GM23338 (cell line): ENCODE measurements at places on chromosomes 7 and 10. TPM values are rescaled to one million over a fixed set of nuclear protein-coding genes. Genes with fewer than 3 reads are reported as not detected.

DNA sequence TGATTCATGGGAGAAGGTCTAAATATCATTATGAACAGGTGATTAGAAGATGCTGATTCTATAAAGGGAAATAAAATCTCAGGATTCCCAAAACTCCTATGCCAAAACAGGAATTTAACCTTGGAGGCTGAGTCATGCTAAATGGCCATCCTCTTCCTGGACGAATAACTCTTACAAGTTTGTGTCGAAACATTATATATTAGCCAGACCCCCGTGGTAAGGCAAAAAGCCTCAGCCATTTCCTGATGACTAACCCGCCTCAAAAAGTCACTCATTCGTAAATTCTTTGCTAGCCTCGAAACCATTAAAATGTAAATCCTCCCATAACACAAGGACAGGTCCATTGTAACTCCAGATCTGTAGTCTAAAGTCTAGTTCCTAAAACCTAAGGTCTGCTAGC lies 32.0 kb downstream of the CUL2 start:
- no peaks in the 10 kb centered on the region for H3K27me3 ChIP-seq
- H3K4me1 ChIP-seq: peaks cover 15% of the 10 kb centered on the region
- DNase-seq: peak; percentile 20
- H3K4me3 ChIP-seq: 0 out of 2 replicates have a peak overlapping the region, but pooled peaks have one; percentile 2
- peak overlapping the region; percentile 64; the same call in 1 of the 2 replicates for H3K27ac ChIP-seq

DNA sequence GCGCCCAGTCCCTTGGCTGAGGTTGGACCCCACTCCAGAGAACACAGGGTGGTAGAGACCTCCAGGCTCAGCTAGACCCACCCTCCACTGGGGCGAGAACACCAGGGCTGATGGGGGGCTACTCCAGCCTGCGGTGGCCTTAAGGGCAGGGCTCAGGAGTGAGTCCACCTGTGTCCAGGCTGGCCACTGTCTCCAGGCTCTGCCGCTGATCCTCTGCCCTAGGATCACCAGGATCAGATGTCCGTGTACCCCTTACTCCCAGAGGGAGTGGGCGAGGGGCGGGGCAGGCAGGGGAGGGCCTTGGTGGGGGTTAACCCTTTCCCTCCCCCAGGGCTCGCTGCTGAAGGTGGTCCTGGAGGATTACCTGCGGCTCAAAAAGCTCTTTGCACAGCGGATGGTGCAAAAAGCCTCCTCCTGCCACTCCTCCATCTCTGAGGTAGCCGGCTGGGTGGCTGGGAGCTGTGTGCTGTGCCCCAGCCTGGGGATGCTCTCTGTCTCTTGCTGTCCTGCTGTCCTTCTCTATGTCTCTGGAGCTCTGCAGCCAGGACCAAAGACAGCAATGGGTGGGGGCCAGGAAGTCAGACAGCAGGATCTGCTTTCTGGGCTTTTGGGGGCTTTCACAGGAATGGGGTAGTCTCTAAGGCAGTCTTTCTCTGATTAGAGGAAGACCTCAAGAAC lies 38.0 kb downstream of the PSAP start:
- no peak overlapping the region for H3K4me3 ChIP-seq
- H3K36me3 ChIP-seq: peaks cover 9% of the 10 kb centered on the region
- no peaks in the 10 kb centered on the region for H3K4me1 ChIP-seq

- H3K4me1 ChIP-seq: no peaks in the 10 kb centered on the region
- H3K27ac ChIP-seq: no peak overlapping the region
- no peaks in the 10 kb centered on the region for H3K27me3 ChIP-seq
- H3K4me3 ChIP-seq: peak overlapping the region; percentile 31
- no peaks in the 10 kb centered on the region for H3K36me3 ChIP-seq
Measured at GRCh38 chr10:93916257-93917063, 22.7 kb downstream of the SLC35G1 start.

DNA sequence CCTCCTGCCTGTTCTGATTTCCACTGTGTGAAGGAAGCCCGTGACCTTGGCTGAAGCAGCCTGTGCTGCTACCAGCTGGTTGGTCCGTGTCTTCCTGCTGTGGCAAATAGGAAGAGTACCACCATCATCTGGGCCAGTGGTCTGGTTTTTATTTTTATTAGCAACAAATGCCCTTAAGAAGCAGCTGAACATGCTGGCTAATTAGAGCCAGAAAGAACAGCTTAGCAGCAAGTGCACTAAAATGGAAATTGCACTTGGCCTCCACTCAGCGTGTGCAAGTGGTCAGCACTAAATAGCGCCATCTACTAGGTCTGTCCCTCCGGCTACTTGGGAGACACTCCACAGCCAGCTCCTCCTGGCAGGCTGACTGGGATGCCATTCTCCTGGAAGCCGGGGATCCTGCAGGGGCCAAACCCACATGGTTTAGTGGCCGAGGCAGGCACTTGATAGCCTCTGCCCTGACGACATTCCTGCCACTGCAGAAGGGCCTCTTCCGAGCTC lies 690.3 kb upstream of the FOXK1 start:
- no peaks in the 10 kb centered on the region for H3K27me3 ChIP-seq
- no peak overlapping the region for H3K4me3 ChIP-seq
- no peaks in the 10 kb centered on the region; the same call in 1 of the 2 replicates for H3K4me1 ChIP-seq
- H3K27ac ChIP-seq: no peak overlapping the region
- no peaks in the 10 kb centered on the region for H3K36me3 ChIP-seq

- H3K4me3 ChIP-seq: no peak overlapping the region
- H3K27ac ChIP-seq: no peak overlapping the region
- H3K4me1 ChIP-seq: 0 out of 2 replicates have a peak, but pooled peaks cover 3% of the 10 kb centered on the region
- DNase-seq: no peak
- no peaks in the 10 kb centered on the region for H3K27me3 ChIP-seq
Measured at GRCh38 chr10:106557053-106557452, 607.5 kb downstream of the SORCS1 start.

DNA sequence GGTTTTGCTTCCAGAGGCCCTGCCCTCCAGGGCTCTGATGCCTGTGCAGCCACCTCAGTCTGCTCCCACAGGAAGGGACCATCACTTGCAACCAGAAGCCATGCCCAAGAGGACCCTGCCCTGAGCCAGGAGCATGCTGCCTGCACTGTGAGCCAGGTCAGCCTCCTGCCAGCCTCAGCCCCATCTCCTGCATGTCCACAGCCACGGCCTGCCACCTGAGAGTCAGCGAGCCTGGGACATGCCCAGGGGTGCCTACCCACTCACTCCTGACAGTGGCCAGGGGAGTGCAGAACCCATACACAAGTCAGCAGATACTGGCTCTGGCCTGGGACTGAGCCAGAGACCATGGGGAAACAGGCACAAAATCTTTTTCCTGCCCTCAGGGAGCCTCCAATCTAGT lies 6.6 kb upstream of the KCP start:
- peaks cover 56% of the 10 kb centered on the region for H3K27me3 ChIP-seq
- no peaks in the 10 kb centered on the region for H3K36me3 ChIP-seq
- H3K27ac ChIP-seq: no peak overlapping the region
- DNase-seq: no peak

- DNase-seq: no peak
- peaks cover 9% of the 10 kb centered on the region; the same call in 1 of the 2 replicates for H3K27me3 ChIP-seq
- H3K27ac ChIP-seq: no peak overlapping the region
- H3K4me1 ChIP-seq: peaks cover 6% of the 10 kb centered on the region; the same call in 1 of the 2 replicates
- H3K4me3 ChIP-seq: peak overlapping the region; percentile 36; the same call in 1 of the 2 replicates
- H3K36me3 ChIP-seq: no peaks in the 10 kb centered on the region
Measured at GRCh38 chr10:129465796-129466702, 992 bp upstream of the MGMT start.

Gene RPEL1
- polyA plus RNA-seq: 0.21 TPM in 1 of 2 replicates, not detected in the other

Gene HSPA12A
- polyA plus RNA-seq: 4.4 and 5.6 TPM in 2 replicates

Gene ZNF789
- polyA plus RNA-seq: 9.0 and 11.2 TPM in 2 replicates

Gene GIMAP2
- not detected in 2 replicates for polyA plus RNA-seq

Gene CPA2
- polyA plus RNA-seq: not detected in 2 replicates

Gene CDC14C
- polyA plus RNA-seq: not detected in 2 replicates

Gene STARD3NL
- polyA plus RNA-seq: 51.7 and 55.1 TPM in 2 replicates

Gene HTR5A
- polyA plus RNA-seq: not detected in 2 replicates

Gene MEOX2
- 0.42 and 0.50 TPM in 2 replicates for polyA plus RNA-seq
